Esophagus squamous epithelium (tissue), 5 donors: ENCODE measurements at places on chromosomes 3 and 15.

GRCh38 chr3:163951397-163951987, 1126.8 kb downstream of the SI start:
- no peak for DNase-seq

DNA sequence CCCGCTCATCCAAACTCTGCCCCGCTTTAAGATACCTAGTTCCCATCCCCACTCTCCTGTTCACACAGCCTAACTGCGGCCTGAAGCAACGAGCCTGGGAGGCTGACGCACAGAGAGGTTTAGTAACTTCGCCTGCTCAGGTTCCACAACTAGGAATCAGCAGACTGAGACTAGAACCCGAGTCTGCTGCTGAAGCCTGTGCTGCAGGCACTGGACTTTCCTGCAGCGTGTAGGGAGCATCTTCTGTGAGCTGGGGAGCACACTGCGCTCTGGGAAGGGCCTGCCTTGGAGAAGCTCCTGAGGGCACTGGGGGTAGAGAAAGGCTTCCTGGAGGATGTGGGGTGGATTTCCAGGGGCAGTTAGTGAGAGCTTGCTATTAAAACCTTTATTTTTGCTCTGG, 4.8 kb upstream of the MAP6D1 start:
- no peak for DNase-seq

DNA sequence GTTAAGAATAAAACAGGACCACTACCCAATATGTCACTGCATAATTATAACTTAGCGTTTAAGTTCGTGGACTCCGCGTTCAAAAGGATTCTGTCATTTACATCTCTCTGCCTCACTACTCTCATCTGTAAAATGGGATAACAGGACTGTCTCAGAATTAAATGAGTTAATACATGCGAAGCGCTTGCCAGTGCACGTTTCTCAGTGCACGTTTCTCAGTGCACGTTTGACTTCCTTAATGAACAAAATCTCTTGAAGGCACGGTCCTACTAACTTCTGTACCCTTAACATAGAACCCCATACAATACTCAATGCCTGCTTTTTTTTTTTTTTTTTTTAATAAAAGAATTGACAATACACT, 499 bp downstream of the RABL3 start:
- DNase-seq: no peak

DNA sequence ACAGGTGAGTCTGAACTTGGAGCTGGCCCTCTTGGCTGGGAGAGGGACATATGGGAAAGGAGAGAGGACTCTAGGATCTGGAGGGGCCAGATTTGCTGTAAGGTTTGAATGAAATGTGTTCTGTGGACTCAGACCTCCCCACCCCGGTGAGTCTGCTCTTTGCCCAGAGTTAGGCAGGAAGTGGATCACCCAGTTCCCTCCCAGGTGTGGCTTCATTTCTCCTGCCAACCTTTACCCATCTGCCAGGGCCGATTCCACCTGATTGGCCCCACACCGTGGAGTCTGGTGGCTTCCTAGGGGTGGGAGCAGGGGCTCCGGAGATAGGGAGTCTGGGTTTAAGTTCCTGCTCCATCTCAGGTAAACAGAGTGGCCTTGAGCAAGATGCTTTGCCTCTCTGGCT, 25.5 kb downstream of the CD276 start:
- DNase-seq: no peak

DNA sequence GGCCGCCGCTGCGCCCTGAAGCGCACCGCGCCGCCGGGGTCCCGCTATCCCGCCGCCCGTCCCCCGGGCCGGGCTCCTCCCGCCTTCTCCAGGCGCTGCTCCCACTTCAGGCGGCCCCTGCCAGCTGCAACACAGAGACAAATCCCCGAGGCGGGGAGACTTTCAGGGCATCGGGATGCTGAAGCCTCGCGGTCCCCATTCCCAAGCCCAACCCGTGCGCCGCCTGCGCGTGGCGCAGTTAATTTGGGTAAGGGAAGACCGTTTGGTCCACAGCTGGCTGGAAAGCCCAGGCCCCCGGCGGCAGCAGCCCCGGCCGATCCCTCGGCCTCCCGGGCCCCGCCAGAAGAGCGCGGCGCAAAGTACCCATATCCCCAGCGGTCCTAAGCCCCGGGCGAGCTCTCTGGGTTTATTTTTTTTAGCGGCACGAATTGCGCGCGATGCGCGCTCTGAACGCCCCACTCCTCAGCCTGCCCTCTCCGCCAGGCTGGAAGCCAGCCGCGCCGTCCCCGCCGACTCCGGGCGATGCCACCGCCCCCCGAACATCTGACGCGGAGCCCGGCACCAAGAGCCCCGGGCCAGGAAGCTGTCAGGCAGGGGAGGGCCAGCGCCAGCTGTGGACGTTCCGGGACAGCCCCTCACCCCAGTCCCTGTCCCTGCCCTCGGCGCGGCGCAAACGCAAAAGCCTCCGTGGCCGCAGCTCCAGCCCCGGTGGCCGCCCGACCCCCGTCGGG, 517 bp downstream of the FBN1 start:
- DNase-seq: no peak

DNA sequence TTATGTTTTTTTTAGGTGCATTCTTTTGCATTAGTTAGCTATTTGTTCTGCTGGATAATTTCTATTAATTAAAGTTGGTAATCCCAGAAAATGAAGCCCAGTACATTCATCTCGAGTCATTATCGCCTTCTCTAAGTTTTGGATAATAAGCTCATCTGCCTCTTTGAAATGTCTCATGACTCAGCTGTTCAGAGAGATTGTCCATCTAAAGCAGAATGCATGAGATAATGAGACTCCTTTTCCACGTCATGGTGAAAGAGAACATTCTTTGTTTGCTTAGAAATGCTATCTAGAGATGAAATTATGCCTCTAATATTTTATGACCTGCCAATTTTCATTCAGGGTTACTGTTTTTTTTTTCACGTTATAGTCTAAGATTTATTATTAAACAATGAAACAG, 374.7 kb upstream of the GOLIM4 start:
- no peak for DNase-seq

GRCh38 chr3:184230081-184230602, 757 bp downstream of the VWA5B2 start:
- DNase-seq: no peak

DNA sequence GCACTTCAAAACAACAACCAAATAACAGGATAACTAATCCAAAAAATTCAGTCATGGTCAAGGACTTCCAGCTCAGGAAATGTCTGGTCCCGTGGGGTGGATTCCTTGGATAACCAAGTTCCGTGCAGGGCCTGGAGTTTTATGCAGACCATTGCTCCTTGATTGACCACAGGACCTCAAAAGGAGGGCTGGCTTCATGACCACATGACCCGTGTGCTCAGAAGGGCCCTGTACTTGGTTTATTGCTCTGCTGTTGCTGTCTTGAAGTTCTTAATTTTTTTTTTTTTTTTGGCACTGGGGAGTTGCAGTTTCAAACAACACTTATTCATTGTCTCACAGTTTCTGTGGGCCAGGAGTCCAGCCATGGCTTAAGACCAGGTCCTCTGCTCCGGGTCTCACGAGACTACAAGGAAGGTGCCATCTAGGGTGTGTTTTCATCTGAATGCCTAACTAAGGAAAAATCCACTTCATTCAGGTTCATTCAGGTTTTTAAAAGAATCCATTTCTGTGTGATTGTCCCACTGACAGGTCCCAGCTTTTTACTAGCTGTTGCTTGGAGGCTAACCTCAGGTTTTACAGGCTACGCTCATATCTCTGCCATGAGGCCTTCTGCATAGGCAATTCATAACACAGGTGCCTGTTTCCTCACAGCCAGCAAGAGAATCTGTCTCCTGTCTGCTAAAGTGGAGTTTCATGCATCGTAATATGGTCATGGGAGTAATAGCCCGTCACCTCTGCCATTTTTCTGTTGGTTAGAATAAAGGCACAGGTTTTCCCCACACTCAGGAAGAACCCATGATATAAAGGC, 65.3 kb downstream of the FLNB start:
- no peak for DNase-seq

DNA sequence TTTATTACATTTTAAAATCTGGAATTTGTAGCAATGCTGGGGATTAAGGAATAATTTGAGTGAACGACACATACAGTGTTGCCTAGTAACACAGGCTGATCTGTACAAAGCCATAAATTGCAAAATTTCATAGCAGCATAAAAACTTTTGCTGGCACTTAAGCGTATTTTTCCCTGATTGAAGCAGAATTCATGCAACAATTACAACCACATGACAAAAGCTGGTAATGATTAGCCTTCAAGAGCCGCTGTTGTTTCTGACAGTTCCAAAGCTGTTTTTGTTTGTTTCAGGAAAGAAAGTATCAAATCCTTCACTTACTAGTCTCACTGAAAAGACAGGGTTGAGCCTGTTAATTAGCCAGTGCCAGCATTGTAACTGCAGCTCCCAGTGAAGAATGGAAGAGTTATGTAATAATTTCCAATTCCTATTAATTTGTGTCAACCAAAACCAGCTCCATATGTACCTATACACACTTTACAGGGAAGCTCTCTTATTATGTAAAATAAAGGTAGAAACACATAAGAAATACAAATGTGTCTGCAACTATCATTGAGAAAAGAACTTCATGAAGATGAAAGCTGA, 60.7 kb downstream of the AGTR1 start:
- no peak for DNase-seq

DNA sequence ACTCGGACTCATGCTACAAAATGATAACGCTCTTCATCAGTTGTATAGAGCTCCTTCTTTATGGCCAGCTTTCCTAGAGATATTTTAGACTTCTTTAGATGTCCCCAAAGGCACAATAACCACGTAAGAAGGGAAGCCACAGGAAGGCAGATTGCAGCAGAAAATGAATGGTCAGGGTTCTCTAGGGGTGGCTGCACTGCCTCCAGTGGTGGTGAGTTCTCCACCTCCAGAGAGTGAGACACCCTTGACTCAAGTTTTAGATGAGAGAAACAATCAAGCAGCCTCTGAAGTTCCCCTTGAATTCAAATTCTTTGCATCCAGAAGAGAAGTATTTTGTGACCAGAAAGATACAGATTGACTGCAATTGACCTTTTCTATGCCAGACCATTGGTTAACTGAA, 191.5 kb downstream of the TP63 start:
- DNase-seq: no peak

DNA sequence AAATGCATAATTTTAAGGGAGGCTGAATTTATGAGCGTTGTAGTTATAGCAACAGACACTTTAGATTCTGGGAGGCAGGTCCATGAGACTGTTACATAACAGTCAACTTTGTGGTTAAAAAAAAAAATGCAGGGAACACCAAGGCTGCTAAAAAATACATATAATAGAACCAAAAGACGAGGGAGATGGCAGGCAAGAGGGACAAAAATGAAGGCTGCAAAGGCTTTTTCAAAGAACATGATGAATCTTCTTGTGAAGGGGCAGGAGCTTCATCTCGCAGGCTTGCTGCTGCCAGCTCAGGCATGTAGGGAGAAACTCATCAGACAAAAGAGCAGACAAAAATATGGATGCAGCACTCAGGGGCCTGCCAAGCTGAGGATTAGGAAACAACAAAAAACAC, 243.9 kb downstream of the SHQ1 start:
- DNase-seq: no peak

GRCh38 chr15:100330629-100331215, 11.1 kb downstream of the ADAMTS17 start:
- DNase-seq: no peak
